Activated naive CD8-positive, alpha-beta T cell treated with anti-CD3 and anti-CD28 coated beads, Interleukin-2, amount 10 ng/mL, durations not matched to agents 7 days and 5 days (primary cell): ENCODE measurements at places on chromosomes 4 and X.

- no peak for DNase-seq
Measured at GRCh38 chrX:43140582-43140981, 362.6 kb upstream of the PPP1R2C start.

GRCh38 chrX:100600340-100600739, 15.6 kb downstream of the TNMD start:
- no peak for DNase-seq

GRCh38 chr4:99052902-99053301, 35.7 kb downstream of the ADH5 start:
- no peak for DNase-seq

DNA sequence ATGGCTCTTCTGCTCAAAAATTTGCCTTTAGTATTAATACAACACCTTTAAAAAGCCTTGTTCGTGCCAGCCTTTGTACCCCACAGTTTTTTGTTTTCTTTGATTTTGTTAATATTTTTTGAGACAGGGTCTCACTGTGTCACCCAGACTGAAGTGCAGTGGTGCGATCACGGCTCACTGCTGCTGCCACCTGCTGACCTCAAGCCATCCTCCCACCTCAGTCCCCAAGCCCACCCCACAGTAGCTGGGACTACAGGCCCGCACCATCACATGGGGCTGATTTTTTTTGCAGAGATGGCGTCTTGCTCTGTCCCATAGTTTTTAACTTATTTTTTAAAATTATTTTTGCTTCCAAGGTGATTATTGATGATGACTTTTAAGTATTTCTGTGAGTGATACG, 134.0 kb downstream of the HTR2C start:
- no peak for DNase-seq
